Upper lobe of right lung (tissue), 1 donor: ENCODE measurements at places on chromosomes 7 and 10. TPM values are rescaled to one million over a fixed set of nuclear protein-coding genes. Genes with fewer than 3 reads are reported as not detected.

Gene VWC2
- 0.23 TPM for total RNA-seq

Gene FAM24B
- total RNA-seq = 3.6 TPM

Gene PRSS37
- not detected for total RNA-seq

Gene HPSE2
- 3.4 TPM for total RNA-seq

Gene IDI2
- not detected for total RNA-seq

Gene SLC13A1
- total RNA-seq = not detected

Gene OR2A1
- not detected for total RNA-seq

Gene KCNIP2
- 3.0 TPM for total RNA-seq

Gene HOGA1
- total RNA-seq = 2.3 TPM

Gene PDE6C
- total RNA-seq = not detected

- DNase-seq = peak; percentile 74
Observed at GRCh38 chr7:141701489-141702046, 398 bp downstream of the DENND11 start.

- DNase-seq = no peak
Observed at GRCh38 chr7:95430864-95431263, 4.0 kb downstream of the PON2 start.

DNA sequence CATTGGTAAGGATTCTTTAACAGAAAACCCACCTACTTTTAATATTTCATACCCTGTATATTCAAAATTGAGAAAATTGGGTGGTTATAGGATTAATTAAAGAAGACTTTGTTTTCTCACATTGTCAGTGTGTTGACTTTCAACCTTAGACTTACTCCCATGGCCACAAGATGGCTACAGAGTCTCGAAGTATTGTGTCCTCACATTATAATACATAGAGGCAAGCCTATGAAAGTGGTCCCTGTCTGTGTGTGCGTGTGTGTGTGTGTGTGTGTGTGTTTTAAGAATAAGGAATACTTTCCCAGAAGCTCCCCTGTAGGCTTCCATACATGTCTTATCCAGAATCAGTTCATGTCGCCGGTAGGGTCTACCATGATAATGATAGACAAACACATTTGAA, 180.0 kb downstream of the PHF14 start:
- no peak for DNase-seq

DNA sequence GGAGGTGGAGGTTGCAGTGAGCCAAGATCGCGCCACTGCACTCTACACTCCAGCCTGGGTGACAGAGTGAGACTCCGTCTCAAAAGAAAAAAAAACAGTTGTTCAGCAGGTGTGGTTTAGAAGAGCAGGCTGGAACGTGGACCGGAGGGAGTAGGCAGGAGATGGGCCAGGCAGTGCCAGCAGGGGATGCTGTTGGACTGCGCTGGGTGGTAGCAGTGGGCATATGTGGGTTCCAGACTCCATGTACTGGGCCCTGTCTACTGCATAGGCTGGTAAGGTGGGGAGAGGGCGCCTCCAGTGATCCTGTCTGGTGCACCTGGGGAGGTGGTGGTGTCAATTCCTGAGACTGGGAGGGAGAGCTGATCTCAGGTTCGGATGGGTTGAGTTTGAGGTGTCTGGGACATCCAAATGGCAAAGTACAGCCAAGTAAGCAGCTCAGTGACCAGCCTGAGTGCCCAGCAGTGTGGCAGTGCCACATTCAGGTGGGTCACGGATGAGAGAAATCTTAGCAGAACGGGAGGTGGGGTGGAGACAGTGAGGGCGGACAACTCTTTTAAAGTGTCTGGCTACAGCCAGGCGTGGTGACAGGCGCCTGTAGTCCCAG, 25.9 kb downstream of the SFXN4 start:
- no peak for DNase-seq

DNA sequence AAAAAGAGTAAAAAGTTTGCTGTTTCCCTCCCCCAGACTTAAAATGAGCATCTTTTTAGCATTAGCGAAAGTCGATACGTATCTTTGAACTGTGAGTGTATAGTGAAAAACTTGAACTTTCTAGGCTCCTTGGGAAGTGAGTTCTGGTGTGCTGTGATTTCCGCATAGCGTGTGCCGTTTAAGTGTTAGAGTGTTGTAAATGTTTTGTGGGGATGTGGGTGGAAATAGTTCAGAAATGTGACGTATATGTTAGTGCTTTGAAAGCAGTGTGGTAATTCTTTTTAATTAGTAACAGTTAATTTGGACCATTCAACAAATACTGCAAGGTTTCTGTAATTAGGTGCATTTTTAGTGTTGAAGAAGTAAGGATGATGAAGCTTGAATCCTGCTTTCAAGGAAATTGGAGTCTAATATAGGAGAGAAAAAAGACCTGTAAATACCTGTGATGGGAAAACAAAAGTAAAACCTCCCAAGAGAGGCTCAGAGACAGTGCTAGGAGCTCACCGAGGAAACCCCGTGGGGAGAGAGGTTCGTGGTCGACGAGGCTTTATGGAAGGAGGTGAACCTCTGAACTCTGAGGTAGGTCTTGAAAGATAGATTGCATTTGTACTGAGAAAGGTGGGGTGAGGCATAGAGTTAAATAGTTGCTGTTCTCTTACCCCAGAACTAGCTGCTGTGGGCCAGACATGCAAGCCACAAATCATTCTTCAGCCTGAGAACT, 40.8 kb downstream of the RBM33 start:
- no peak for DNase-seq

DNA sequence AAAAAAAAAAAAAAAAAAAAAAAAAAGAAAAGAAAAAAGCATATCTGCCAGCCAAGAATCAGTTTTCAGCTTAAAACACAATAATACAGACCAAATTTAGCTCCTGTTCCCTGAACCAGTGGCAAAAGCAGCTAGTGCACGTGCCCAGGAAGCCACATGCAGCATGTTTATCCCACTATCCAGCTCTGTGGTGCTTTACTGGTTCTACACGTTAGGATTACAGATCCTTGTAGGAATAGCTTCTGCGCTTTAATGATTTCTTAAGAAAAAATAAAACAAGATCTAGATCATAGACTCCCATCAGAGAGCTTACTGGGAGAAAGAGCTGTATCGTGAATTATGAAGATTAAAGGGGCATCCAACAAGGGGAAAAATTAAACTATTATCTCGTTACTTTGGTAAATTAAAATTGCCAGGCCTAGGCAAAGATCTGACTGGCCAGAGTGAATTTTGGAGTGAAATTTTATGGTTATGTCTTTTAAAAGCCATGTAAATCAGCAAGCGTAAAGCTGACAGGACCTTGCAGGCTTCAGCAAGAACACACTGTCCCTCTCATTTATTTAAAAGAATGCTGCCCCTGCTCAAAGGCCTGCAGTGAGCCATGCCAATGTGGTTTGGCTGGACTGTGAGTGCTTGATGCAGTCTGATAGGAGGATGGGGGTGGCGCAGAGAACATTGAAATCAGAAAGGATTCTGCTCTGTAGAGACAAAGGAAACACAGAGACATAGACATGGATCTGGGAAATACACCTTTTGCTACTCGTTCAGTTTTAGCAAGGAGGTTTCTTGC, 177.3 kb upstream of the PHYHIPL start:
- DNase-seq = no peak

DNA sequence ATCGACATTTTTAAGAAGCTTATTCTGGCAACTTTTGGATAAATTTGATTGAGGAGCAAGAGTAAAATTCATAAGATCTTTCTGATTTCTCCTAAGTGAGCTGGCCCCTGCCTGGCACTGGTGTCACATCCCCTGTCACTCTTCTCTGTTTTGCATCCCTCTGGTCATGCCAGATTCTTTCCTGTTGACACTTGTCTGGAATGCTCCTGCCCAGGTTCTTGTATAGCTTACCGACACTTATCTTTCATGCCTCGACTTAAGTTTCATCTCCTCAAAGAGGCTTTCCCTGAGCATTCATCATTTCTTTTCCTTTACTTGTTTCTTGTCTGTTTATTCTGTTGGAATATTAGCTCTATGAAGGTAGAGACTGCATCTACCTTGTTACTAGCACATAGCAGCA, 22.2 kb upstream of the AASS start:
- no peak for DNase-seq

- no peak for DNase-seq
Observed at GRCh38 chr7:27108390-27109127, 6.1 kb upstream of the HOXA2 start.

GRCh38 chr7:75771224-75771623, 787 bp downstream of the CCL26 start:
- DNase-seq = no peak

GRCh38 chr7:149362696-149363095, 98.2 kb downstream of the ZNF777 start:
- no peak for DNase-seq

DNA sequence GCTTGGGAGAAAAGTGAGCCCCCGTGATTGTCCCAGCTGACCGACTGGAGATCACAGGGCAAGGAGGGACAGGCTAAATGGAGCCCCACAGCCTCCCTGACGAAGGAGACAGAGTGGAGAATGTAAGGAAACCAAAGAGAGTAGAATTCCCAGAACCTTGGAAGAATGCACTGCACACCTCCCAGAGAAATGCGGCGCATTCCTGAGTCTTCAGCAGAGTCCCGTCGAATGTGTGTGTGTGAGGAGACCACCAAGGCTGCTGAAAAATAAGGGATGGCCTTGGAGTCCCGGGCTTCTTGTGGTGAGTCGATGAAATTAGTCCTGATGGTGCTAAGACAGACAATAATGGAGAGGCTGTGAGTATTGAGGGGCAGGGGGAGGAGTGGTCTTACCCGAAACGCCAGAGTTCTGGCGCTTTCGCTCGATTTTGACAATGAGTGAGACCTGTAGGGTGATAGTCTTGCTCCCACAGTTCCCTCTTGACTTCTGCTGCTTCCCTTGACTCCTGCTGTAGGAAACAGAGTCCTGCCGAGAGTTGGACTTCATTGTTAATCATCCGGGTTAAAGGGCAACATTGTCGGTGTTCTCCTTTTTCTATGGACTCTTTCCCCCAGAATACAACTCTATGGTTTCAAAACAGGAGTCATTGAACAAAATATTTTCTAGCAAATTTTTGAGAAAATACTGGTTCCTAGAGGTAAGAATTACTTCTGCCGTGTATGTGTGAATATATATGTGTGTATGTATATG, 103.2 kb downstream of the CNNM2 start:
- DNase-seq = no peak

- DNase-seq = no peak
Observed at GRCh38 chr7:110170841-110171240, 920.1 kb upstream of the LRRN3 start.

DNA sequence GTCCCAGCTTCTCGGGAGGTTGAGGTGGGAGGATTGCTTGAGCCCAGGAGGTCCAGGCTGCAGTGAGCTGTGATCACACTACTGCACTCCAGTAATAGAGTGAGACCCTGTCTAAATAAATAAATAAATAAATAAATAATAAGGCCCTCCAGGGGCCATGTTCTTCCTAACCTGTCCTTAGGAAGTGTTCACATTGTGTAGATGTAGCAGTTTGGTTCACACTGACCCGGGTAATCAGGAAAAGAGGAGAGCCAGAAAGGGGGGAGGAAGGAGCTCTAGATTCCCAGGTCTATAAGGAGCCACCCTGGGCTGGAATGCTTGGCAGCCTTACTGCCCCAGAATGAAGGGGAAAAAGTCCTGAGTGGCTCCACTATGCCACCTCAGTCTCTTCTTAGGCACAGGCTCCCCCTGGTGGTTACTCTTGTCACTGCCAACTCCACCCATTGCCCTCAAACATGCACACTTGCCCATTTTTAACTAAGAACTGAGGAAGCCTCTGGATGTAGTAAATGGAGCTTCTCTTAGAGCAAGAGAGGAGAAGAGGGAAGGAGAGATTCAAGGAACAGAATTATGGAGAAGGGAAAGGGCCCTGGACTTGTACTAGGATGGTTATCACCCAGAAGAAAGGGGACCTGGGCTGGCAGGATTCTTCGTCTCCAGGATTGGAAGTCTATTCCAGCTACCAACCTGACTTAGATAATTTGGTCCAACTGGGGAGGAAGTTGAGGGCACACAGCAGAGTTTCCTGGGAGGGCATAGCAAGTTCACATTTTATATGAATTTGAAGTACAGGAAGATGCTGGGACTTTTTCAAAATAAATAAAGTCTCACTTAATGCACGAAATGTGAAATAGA, 7.8 kb downstream of the HPS6 start:
- peak; percentile 82 for DNase-seq

- DNase-seq = no peak
Observed at GRCh38 chr10:8088504-8088903, 34.0 kb downstream of the GATA3 start.

DNA sequence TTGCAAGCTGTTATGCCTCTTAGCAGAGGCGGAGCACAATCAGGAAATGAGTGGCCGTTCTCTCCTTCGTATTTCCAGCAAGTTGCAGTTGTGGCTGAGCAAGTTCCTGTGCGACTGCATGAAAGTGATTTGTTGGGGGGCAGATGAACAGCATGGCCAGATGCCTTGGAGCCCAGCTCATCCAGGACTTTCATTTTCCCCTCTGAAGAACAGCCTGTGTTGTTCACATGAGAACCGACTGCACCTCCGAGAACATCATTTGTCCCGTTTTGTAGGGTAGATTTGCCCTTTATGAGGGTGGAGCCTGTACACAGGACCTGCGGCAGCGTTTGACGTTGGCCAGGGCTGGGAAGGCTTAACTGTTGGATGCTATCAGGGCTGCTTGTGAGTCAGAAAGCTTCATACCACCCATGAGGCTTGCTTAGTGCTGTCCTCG, 4.4 kb downstream of the BAG3 start:
- DNase-seq = no peak

DNA sequence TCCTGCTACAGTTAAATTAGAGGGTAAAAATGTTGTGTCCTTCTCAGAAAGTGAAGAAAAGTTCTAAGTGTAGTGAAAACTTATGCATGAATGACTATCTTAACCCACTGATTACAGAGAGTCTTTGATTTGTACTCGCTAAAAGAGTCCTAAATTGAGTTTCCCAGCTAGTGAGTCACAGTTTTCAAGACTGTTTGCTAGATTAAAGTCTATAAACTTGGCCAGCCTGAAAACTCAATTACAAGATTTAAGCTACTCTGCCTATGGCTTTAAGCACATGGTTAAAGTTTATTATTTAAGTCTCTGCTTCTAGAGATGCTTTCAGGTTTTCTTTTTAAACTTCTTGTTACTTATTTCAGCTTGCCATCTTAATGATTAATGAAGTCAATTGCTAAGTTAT, 44.4 kb downstream of the MRPS24 start:
- DNase-seq = no peak

- no peak for DNase-seq
Observed at GRCh38 chr10:32437334-32437733, 8.6 kb upstream of the CCDC7 start.

- no peak for DNase-seq
Observed at GRCh38 chr10:77251297-77252013, 386.2 kb downstream of the KCNMA1 start.

DNA sequence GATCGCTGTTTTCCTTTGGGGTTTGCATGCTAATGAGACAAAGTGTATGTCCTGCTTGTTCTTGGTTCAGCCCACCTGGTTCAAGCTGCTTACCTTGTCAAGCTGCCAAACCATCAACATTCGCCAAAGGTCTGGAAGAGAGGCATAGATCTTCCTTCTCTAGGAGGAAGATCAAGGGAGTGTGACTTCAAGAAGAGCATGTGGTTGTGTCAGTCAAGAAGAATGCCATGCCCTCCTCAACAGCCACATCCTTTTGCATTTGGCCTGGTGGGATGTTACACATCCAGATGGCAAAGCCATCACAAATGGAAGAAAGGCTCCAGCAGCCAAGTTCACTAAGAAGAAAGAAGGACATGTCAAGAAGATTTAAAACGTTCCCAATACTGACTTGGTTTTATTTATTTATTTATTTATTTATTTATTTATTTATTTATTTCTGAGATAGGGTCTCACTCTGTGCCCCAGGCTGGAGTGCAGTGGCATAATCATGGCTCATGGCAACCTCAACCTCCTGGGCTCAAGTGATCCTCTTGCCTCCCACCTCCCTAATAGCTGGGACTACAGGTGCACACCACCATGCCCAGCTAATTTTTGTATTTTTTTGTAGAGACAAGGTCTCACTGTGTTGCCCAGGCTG, 5.1 kb upstream of the PIP4K2A start:
- no peak for DNase-seq
